ENCODE measurements at places on chromosomes 4 and X.

DNA sequence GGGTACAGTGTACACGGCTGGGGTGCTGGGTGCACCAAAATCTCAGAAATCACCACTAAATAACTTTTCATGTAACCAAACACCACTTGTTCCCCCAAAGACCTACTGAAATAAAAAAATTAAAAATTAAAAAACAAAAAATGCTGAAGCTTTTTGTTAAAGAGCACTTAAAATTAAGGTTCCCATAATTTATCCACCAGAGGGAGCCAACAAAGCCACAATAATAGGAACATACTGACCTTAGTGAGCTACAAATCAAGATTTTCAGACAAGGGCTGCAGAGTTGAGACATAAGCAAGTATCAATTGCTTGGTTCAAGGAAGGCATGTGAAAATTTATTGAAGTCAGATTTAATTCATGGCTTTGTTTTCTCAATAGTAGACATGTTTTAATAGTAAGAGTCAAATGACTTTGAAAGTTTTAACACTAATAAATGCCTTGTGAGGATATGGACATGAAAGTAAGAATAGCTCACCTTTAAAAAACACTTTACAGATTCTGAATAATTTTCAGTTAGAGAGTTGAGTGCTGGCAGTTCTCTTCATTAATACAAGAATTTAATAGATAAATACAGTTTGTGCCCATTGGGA, 43.0 kb upstream of the SCOC start:
- DNase-seq = no peak

DNA sequence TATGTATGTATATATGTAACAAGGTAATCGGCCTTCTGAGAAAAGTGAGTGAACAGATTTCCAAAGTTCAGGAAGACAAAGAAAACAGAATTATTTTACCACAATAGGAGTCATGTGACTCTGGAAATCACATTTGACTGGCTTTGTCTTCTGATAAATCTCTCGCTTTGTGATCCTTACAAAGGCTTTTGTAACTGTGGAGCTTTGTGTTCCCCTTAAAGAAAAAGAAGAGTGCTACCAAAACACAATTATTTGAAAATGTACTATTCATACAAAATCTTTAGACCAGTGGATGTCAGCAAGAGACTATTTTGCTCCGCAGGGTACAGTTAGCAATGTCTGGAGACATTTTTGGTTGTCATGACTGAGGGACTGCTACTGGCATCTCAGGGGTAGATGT, 238.8 kb downstream of the LDB2 start:
- DNase-seq = no peak

DNA sequence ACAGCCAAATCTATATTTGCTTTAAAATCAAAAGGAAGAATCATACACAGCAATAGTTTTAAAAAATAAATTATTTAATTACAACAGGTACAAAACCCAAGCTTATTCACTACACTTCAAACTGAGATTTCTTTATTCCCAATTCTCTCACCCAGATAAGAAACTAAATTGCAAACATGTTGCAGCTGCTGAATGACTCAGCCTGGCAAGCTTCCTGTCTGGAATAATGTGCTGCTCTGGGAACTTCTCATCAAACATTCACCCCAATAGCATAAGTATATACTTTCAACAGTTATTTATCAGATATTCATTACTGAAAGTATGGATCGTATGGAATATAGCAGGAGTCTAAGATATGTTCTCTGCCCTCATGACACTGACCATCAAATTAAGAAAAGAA, 43.0 kb upstream of the GABRA2 start:
- DNase-seq = no peak

DNA sequence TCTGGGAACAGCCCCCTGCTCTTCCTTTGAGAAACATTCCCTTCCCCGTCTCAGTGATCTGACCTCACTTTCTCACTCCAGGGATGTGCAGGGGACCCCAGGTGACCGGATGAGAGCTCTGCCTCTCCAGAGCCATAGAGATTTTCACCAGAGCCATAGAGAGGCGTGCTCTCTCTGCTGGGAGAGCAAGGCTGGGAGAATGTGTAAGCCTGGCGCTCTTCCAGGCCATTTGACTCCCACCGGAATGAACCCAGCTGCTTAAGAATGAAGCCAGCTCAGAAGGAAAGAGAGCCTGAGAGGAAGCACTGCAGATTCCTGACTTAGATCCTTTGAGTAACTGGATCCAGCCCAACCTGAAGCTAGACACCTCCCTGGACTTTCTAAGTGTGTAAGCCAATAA, 106.4 kb downstream of the DHX15 start:
- no peak for DNase-seq

GRCh38 chr4:162164906-162165510, 1.2 kb upstream of the FSTL5 start:
- DNase-seq = no peak

DNA sequence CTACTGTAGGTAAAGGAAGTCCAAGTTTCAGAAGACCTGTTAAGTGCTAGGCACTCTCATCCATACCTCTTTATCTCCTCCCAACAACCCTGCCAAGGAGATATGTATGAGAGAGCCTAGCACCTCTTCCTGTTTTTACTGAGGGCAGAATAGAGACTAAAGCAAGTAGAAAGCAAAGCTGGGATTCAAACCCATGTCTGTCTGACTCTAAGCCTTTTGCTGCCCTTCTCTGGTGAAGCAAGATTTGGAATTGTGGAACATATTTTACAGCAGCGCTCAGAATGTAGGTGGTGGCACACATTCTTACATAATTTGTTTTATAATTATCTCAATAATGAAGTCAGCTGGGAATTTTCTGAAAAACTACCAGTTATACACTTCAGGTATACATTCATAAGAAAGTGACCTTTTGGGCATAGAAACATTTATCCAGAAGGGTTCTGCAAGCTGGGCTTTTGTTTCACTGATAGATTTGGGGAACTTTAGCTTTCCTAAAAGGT, 41.7 kb downstream of the SEPTIN11 start:
- DNase-seq = no peak

- DNase-seq = no peak
These were observed 25.5 kb downstream of the ANAPC4 start for GRCh38 chr4:25402521-25402920.

- DNase-seq = no peak
These were observed 766 bp upstream of the DNAJB14 start for GRCh38 chr4:99947190-99947578.

- no peak for DNase-seq
These were observed 226.1 kb downstream of the SPCS3 start for GRCh38 chr4:176545872-176546271.

GRCh38 chrX:79084923-79085322, 59.6 kb upstream of the GPR174 start:
- no peak for DNase-seq

DNA sequence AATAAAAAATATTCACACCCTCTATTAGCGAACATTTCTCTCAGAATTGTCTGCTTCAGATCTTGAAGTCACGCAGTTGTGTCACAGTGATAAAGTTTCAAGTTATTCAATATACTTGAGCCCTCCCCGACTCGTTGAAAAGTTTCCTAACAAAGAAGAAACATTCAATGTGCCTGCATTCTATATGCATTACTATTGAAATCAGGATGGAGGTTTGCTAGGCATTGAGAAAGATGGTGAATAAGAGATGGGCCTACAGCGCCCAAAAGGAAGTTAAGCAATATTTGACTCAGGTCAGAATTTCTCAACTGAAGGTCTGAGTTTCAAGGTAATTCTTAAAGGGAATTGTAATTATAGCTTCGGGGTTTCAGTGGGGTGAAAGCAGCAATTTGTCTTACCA, 6.1 kb downstream of the TCEANC start:
- DNase-seq = no peak

- no peak for DNase-seq
These were observed 38.6 kb downstream of the MND1 start for GRCh38 chr4:153383131-153383530.

- no peak for DNase-seq
These were observed 217.1 kb upstream of the ARHGAP24 start for GRCh38 chr4:85257817-85258370.

GRCh38 chr4:185624259-185624589, 88.9 kb upstream of the PDLIM3 start:
- no peak for DNase-seq

DNA sequence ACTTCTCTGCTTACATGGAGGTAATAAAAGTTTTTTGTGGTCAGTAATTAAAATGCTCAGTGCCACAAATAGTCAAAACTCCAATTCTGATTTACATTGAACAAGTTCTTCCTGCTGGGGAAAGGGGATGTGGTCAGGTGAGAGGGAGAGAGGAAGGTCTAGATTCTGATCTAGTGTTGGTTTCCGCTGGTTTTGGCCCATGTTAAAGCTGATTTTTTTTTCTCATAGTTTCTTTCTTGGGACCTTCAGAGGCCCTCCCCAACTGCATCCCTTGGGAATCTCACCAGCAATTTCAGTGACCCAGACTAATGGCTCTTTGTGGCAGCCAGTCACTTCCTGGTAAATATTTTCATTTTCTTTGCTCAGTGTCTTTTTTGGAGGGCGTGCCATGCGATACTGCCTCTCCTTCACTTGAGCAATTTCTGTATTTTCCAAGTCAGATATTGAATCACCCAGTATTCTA, 332.7 kb downstream of the RAPGEF2 start:
- no peak for DNase-seq
